Uterus (tissue), 4 donors: ENCODE measurements at places on chromosomes 7 and 10.
A peak's percentile ranks its signal among the peaks of the same experiment; 100 is the strongest.

GRCh38 chr7:1193593-1194424 lies 33.8 kb upstream of the ZFAND2A start:
- no peak for DNase-seq

- DNase-seq = no peak
Measured at GRCh38 chr10:118807512-118808305, 52.9 kb upstream of the CACUL1 start.

- no peak for DNase-seq
Measured at GRCh38 chr10:123597676-123598075, 68.5 kb upstream of the GPR26 start.

DNA sequence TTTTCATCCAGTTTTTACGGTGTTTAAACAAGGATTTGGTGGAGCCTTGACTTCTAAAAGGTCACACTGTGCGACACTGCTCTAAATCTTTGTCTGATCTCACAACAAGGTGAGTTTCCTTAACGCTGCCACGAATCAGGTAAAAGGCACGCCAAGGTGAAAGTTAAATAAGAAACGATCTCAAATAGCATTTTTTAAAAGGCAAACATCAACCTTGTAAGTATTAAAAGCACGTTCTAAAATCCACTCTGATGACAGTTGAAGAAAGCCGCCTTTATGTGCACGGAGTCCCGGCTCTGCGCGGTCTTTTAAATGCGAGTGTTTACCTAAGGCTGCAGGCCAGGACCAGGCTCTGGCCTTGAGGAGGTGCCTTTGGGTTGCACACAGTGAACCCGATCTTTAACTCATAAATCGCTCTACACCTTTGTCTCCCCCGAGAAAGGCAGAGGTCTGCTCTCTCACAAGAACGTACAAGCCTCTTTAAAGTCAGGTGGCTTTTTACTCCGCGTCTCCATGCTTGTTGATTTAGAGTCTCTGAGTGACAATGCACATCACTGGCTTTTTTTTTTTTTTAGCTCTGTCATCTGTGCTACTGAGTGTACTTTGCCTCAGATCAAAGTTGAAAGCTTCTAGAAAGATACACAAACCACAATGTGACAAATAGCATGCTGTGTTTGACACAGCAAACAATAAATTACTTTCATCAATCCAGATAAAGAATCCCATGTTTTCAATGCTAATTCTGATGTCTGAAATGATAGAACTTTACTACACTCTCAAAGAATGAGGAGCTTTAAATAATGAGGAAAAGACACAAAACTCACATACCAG lies 25.9 kb upstream of the RNF32 start:
- DNase-seq = no peak

- DNase-seq = no peak
Measured at GRCh38 chr7:54888067-54888733, 129.2 kb upstream of the SEC61G start.

- no peak for DNase-seq
Measured at GRCh38 chr7:137992104-137992549, 9.8 kb downstream of the CREB3L2 start.

DNA sequence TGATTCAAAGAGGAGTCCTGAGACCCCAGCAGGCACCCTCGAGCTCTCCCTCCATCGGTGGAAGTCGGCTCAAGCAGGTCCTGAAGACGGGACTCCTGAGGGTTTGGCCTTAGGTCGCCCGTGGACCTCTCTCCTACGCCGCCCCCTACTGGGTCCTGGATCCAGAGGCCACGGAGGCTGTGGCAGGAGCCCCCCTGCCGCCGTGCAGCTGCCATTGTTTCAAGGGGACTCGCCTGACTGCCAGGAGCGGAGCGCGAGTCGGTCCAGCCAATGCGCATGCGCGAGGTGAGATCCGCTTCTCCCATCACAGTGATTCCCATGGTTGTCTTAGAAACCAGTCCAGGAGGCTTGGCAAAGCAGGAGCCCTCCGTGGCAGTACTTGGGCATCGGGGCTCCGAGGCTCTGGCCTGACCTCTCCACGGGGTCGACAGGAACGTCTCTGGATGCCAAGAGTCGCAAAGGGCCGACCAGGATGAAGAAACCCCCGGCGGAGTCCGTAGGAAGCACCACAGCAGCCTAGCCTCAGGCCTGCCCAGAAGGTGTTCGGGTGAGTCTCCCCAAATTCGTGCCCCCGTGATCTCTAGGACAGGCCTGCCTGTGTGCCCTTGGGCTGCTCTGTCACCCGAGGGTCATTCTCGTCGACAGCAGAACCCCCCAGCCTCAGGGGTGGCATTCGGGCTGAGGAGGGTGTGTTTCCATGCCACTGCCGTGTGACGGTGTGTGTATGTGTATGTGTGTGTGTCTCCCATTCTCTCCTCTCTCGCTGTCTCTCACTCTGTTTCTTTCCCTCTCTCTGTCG lies 322.3 kb downstream of the ZNF716 start:
- no peak for DNase-seq

DNA sequence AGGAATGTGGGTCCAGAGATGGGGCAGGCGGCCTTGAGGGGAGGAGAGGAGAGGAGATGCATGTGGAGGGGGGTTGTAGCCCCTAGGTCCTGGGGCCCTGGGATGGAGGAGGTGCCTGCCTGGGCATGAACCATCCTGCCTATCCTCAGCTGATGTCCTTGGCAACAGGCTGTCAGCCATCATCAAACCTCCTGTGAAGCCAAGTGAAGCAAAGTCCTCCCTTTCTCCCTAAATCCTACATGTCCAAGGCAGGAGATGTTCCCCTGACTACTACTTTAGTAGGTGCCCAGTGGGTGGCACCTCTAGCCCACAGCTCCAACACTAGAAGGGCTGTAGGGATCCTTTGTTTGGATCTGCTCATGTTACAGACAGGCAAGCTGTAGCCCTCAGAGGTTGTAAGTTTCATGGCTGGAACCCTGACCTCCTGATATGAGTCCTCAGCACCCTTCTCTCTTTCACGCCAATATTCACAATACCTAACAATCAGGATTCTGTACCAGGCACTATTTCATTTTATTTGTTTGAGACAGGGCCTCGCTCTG lies 66.6 kb upstream of the SYPL1 start:
- no peak for DNase-seq

DNA sequence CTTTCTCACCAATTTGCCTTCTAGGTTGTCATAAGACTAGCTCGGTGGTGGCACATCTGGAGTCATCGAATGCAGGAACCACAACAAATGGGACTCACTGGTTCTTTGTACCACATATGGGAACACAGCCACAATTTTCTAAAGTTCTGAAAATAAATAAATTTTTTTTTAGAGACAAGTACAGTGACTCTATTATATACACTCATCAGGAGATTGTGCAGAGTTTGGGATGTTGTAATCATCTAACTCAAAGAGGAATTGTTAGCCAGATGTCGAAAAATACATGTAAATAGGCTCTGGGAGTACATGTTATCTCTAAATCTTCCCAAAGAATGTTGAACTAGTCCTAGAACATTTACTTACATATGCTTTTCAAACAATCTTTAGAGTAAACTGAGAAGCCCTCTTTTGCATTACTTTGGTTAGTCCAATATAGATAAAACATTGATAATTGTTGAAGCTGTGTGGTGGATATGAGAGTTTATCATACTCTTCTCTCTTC lies 19.6 kb upstream of the SEPTIN7 start:
- DNase-seq = no peak

GRCh38 chr7:66557214-66558200 lies 71.2 kb upstream of the KCTD7 start:
- DNase-seq = peak; percentile 76

DNA sequence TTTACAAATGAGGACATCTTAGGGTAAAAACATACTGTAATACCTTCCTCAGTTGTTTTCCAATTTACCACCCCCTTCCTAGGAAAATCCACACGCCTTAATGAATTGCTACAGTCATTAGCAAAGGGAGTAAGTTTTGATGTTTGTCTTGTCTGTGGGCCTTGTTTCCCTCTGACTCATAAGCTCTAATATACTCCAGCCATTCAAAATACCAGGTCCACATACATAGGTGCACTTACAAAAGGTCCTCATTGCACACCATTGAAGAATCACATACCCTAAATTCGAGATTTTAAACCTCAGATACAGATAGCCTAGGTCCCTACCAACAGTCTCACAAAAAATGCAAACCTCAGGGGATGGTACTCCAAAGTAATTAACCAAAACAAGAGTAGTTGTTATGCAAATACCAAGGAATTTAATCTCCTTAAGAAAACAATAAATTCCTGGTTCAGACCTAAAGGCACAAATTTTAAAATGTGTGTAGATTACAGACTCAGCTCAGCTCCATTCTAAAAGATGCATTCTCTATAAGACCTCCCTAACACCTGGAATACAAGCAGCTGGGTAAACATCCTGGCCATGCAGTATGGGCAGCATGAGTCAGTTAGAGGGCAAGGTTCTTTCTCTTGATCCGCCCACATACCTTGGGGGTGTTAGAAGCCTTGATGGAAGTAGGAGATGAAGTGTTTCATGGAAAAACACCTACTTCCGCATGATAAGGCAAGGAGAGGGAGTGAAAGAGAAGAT lies 3.0 kb upstream of the LIPK start:
- DNase-seq = no peak

DNA sequence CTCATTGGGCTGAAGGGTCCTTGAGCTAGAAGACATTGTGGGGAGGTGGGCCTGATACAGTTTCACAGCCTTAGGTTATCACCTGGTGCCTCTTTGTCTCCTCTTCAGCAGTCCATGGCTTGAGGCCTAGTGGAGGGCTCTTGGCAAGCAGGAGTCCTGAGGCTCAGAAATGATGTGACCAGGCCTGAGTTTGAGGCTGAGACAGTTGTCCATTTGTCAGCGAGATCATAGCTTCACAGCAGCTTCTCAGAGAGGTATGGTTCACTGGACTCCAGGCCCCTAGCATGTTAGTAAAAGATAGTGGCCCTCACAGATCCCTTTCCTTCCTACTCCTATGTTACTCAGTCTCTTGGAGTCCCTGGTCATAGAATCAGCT lies 19.1 kb downstream of the SUFU start:
- no peak for DNase-seq

DNA sequence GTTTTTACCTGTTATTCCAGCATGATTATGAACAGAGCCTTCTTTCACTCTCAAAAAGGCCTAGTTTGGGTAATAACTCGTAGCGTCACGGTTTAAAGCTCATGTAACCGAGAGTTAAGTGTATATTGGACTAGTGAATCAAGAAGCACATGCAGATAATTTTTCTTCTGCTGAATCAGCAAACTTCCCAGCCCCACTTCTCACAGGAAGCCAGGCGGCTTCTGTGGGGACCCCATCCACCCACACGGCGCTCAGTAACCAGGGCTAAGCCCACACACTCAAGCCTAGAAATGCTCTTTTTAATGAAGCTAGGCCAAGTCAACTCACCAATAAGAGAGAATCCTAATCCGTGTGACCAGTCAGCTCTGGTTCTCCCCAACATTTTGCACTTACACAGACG lies 191.2 kb upstream of the MGMT start:
- no peak for DNase-seq

DNA sequence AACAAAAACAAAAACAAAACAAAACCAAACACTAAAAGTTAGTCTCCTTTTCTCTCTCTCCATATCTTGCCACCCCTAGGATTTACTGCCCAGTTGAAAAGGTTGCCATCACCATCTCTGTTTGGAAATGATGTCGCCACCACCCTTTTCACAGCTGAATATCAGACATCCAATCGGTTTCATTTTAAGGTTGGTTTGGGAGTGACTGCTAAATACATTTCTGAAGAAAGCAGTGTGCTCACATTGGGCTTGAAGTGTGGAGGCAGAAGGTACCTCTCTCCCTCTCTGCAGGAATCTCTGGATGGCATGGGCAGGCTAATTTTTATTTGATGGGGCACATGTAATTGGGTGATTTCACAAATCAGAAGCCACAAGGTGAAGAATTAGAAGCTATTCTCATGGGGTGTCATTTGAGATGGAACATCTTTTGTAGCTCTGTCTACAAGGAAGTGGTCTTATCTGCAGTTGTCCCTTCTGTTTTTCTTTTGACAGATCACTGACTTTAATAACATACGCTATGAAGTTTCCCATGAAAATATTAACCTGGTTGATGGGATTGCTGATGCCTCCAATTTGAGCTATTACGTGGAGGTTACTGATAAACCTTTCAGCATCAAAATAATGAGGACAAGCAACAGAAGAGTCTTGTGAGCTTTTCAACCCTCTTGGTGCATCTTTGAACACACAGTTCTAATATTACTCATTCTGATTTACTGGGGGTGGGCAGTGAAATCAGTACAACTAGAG lies 20.1 kb downstream of the MGAM2 start:
- no peak for DNase-seq

GRCh38 chr7:7051206-7051877 lies 131.0 kb upstream of the C1GALT1 start:
- DNase-seq = no peak

- no peak for DNase-seq
Measured at GRCh38 chr7:107076781-107077698, 32.5 kb downstream of the PRKAR2B start.
